ENCODE measurements at places on chromosomes 2 and 18.

DNA sequence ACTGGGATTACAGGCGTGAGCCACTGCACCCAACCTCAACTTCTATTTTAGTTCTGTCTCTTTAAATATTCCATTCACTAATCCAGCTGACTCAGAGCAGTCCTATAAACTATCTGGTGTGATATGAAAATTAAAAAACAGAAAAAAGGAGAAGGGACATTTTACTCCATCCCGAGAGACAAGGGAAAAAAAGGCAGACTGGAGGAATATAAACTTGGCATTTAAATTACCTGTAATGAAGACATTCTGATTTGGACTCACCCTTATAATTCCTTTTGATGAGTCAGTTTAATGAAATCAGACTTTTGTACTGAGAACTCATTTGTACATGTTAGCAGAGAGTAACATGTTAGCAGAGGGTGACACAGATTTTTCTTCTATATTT is 74.8 kb upstream of the RIOK3 start:
- DNase-seq = no peak

DNA sequence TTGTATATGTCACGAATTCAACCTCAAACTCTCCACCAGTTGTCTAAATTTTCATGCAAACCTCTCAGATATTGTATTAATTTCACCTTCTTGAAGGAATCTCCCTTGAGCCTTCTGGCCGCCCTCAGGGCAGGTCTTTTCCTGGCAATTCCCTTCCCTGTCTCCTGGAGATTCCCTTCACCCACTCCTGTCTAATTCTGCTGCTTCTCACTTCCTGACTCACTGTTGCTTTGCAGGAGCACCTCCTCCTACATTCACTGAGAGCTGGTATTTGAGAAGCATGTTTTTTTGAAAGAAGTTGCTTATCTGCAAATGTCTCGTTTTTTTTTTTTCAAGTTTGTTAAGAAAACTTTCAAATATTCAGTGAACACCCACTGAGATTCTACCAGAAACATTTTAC is 79.9 kb upstream of the OTOS start:
- no peak for DNase-seq

DNA sequence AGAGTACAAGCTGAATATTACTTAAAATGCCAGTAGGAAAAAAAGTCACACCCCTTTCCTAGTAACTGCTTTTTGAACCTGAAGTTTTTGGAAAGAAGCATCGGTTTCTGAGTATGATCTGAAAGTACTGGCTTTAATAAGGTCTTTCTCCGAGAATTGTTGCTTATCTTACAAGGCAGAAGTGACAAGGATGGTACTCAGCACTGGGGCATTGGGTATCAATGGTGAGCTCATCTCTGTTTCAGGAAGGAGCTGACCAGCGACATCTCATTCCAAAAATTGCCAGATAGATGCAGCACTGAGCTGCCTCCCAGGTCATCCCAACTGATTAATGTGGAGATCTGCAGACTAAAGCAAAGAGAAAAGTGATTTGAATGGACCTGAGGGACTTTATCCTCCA is 85.4 kb downstream of the FMNL2 start:
- no peak for DNase-seq

DNA sequence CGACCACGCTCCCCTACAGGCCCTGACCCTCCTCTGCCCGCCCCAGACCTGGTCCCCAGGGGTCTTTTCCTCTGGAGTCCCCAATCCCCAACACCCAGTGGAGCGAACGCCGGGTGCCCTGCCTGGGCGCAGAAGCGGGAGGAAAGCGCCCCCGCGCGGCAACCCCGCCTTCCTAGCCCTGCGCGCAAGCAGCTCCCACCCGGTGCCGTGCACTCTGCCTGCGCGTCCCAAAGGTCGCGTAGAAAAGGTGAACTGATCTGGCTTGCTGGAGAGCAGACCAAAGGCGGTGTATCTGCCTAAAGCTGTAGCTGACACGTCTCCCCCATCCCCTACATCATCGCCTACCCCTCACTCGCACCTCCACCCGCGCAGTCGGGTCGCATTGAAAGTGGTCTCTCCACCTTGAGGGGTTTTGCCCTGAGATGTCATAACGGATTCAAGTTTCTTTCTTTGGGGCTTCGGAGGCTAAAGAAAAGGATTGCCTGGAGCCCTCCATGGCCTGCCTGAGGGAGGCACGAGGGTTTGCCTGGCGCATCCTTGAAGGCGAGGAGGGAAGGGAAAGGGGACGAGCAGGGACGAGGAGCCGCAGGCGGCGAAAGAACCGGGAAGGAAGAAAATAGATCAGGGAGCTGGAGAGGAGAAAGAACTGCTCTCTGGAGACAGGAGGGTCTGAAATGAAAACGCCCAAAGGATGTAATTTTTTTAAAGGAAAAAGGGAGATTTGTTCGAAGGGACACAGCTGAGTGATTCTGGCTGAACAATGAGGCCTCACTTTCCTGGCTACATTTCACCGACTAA is 5.8 kb downstream of the GAD1 start:
- DNase-seq = no peak

DNA sequence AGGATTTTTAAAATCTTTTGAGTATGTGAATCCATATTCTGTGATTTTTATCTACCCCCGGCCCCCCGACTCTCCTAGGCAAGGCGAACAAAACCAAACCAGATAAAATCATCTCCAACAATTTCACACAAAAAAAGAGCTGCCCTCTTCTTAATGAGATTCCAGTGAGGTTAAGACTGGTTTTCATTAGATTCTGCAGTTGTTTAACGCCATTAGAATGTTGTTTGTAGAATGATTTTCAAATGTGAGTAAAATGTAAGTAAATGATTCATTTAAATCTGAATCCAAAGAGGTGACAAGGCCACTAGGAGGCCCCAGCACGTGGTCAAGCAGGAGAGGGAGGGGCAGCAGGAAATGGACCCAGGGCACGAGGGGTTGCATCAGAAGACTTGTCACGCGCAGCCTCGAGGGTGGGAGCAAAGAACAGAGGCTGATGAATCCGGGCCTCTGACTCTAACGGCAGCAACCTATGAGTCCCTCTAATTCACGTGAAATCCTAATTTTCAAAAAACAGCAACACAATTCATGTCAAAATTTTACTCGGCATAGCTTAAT is 24.3 kb upstream of the KLHL29 start:
- DNase-seq = no peak

GRCh38 chr2:80700961-80701360 is 396.4 kb upstream of the LRRTM1 start:
- DNase-seq = no peak

GRCh38 chr2:144227427-144228105 is 292.4 kb downstream of the ZEB2 start:
- DNase-seq = no peak

GRCh38 chr2:217154923-217155322 is 295.1 kb upstream of the TNP1 start:
- DNase-seq = no peak

DNA sequence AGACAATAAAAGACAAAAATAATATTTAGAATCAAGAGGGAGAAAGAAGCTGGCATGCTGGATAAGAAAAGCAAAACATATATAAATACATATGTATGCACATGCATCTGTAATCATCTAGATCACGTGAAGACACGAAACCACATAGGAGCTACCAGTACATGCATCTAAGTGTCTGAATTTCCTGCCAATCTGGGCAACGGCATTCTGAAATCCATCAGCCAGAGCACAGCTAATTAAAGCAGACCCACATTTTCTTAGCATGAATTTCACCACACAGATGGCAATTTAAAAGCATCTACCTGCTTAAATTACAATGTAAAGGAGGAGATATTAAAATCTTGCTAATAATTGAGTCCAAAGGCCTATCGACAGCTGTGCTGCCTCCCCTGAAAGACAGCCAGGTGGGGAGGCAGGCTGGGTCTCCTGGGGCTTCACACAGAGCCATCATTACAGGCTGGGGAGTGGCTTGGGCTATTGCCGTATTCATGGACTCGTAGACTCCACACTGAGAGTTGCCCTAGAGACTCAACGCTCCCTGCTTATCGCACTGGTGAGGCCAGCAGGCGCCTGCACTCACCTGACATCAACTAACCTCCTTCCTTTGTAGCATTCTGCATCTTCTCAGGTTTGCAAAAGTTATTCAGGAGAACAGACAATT is 272.5 kb upstream of the PXDN start:
- no peak for DNase-seq

DNA sequence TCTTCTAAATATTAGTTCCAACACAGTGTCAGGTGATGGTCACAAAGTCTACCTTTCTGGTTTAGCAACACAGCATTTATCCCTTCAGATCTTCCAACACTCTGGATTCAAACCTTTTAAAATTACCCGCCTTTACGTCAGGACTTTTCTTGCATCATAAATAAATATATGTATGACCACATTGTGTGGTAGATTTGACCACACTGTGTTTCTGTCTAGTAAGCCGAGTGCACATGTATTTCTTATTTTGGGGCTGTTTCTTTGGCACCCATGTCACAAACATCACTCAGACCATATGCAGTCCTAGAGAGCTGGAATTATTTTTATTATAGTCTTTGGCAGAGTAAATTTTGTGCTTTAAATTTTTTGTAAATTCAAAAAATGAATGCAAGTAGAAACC is 172.1 kb downstream of the ANKRD44 start:
- no peak for DNase-seq

DNA sequence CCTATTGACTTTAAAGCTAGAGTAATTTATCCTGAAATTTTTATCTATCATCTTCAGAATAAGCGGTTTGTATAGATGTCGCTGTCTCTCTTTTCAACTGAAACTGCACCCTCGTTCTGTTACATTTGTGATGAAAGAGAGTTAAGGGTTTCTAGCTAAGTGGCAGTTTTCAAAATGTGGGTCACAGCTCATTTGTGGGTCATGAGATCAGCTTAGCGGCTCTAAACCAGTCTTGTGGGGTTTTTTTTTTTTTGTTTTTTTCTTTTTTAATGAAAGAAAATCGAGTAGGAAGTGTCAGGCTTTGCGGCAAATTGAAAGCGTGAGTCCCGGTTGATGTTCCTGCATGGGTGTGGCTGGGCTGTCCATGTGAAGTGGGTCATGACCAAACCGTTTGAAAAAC is 31.2 kb downstream of the SALL3 start:
- no peak for DNase-seq

- DNase-seq = no peak
Observed at GRCh38 chr18:22241921-22242361, 72.6 kb downstream of the GATA6 start.

GRCh38 chr18:5507756-5508155 is 36.0 kb downstream of the EPB41L3 start:
- no peak for DNase-seq
